ENCODE measurements at places on chromosomes 5 and 9. TPM values are rescaled to one million over a fixed set of nuclear protein-coding genes. Genes with fewer than 3 reads are reported as not detected.

SPATA31A3 gene
- total RNA-seq = not detected

PAPPA gene
- 8.7 TPM for total RNA-seq

ZBTB26 gene
- 3.6 TPM for total RNA-seq

FAM221B gene
- not detected for total RNA-seq

GABRG2 gene
- not detected for total RNA-seq

TAS2R1 gene
- total RNA-seq = not detected

GHR gene
- 3.5 TPM for total RNA-seq

PCDHA1 gene
- not detected for total RNA-seq

CDHR2 gene
- under 0.01 TPM for total RNA-seq

NOXA1 gene
- total RNA-seq = 0.73 TPM

OTP gene
- total RNA-seq = not detected

ZNF367 gene
- 0.99 TPM for total RNA-seq

CCDC69 gene
- 2.2 TPM for total RNA-seq

OSMR gene
- 73.0 TPM for total RNA-seq

GPR21 gene
- 0.17 TPM for total RNA-seq

REEP2 gene
- total RNA-seq = 8.4 TPM
